ENCODE measurements at places on chromosomes 6 and 20.

DNA sequence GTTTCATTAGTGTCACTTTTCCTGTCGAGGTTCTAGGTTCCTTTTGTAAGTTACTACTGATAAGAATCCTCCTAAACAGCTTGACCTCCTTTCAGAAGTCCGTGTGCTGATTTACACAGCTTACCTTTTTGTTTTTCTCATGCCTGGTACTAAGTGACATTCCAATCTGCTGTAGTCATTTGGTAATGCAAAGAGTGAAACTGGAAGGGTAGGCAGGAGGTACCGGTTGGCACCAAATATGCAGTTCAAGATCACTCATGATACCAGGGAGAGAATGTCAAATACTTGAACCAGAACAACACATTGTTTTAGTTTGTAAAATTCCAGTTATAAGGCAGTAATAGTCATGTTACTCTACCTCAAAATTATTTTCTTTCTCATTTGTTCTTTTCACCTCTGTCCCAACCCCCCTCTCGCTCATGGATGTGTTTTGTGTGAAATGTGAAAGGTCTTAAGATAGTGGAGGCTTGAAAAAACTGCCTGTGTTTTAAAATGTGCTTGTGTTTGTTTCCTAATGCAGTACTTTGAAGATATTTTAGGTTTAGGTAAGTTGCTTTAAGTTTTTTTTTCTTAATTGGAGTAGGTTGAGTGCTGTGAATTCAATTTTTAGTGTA is 23.2 kb downstream of the AFDN start:
- no peak for DNase-seq

- no peak for DNase-seq
Measured at GRCh38 chr6:32108727-32109113, 418 bp downstream of the TNXB start.

GRCh38 chr6:123879749-123880148 is 76.1 kb downstream of the NKAIN2 start:
- DNase-seq: no peak

- peak; percentile 95 for DNase-seq
Measured at GRCh38 chr20:35901678-35902544, 52.4 kb downstream of the SCAND1 start.

DNA sequence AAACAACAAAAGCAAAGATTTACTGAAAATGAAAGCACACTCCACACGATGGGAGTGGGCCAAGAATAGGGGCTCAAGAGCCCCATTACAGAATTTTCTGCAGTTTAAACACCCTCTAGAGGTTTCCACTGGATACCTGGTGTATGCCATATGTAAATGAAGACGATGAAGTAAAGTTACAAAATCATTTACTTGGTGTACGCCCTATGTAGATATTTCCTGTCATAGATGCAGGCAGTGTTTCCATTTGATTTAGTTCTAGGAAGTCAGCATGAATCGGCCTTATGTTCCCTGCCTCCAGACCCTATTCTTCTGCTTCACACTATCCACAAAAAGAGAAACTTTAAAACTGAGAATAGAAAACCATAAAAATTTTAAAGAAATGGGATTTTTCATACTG is 404.4 kb upstream of the GJE1 start:
- DNase-seq: no peak

DNA sequence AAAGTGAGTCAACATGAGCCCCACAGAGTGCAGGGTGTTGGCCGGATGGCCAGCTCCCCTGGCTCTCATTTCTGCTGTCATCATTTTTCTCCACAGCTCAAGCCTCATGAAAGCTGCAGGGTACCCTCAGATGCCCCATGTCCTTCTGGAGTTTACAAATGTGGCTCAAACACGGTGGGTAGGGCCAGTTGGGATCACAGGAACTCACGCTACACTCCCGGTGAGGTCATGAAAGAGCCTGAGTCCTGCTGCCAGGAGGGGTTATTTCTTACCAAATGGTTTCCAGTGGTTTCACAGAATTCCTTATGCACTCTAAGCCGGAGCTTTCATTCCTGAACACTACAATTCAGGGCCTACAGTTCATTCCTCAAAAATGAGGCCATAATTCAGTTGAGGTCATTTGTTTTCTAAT is 78.7 kb downstream of the TMEM170B start:
- peak; percentile 87 for DNase-seq

DNA sequence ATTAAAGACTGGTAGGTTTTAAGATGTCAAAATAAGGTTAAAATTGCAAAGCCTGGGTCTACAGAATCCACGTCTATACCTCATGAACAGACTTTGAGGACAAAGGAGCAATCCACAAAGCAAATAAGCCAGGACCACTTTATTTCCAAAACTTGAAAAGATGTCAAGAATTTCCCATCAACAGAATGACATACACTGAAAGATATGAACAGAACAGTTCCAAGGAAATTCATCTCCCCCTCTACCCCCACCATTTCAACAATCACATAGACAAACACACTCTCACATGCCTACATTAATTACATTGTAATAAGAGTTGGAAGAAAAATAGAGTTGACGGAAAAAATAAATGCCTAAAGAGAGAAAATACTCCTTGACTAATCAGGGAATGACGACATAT is 45.2 kb upstream of the NHSL1 start:
- no peak for DNase-seq

GRCh38 chr6:116036075-116036773 is 24.5 kb downstream of the FRK start:
- no peak for DNase-seq

GRCh38 chr20:32129863-32130262 is 20.3 kb downstream of the TM9SF4 start:
- no peak for DNase-seq

GRCh38 chr6:134029495-134030455 is 22.6 kb downstream of the SLC2A12 start:
- DNase-seq: peak; percentile 63

- DNase-seq: peak; percentile 43
Measured at GRCh38 chr6:149389509-149390297, 10.4 kb upstream of the SUMO4 start.

- peak; percentile 24 for DNase-seq
Measured at GRCh38 chr6:136527831-136528230, 22.4 kb downstream of the MAP7 start.

DNA sequence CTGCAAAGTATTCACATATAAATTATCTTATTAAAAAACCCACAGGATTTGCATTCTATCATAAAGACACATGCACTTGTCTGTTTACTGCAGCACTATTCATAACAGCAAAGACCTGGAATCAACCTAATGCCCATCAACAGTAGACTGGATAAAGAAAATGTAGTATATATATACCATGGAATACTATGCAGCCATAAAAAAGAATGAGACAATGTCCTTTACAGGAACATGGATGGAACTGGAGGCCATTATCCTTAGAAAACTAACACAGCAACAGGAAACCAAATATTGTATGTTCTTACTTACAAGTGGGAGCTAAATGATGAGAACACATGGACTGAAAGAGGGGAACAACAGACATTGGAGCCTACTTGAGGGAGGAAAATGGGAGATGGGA is 97.0 kb downstream of the FAM217A start:
- no peak for DNase-seq

DNA sequence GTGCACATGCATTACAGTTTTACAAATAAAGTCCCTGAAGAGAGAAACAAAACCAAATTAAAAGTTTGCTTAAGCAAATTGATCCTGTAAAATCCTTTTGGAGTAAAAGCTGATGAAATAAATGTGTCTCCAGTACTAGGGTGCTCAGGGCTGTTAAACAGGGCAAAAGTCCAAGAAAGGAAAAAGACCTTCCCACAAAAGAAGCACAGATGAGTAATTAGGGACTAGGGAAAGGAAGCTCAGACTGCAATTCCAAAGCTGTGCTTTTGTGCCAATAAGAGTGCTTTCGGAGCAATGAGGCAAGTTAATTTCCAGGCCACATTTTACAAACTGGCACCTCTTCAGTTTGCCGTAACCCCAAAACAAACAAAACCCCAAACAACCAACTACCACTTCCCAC is 10.4 kb upstream of the RNF182 start:
- DNase-seq: peak; percentile 43
